Testis (tissue), 5 donors: ENCODE measurements at places on chromosomes 1 and 21. TPM values are rescaled to one million over a fixed set of nuclear protein-coding genes. Genes with fewer than 3 reads are reported as not detected.

The IGSF21 gene
- total RNA-seq = 1.7 TPM

The COL11A1 gene
- 4.0 TPM for total RNA-seq

The ZNF683 gene
- total RNA-seq = 63.9 TPM

The CBR3 gene
- 2.8 TPM for total RNA-seq

The TESK2 gene
- 20.9 TPM for total RNA-seq

The LMX1A gene
- 0.94 TPM for total RNA-seq

The RER1 gene
- total RNA-seq = 104 TPM

The TCEA3 gene
- 12.6 TPM for total RNA-seq

The LIN28A gene
- 1.5 TPM for total RNA-seq

The NBPF10 gene
- 4.0 TPM for total RNA-seq
